A549 treated with dexamethasone at 1 μM for 4 hours (cell line): ENCODE measurements at places on chromosomes 16 and 17. TPM values are rescaled to one million over a fixed set of nuclear protein-coding genes. Genes with fewer than 3 reads are reported as not detected.

DYNLL2 gene
- total RNA-seq = 21.1 to 25.3 TPM (median 24.7 TPM) in 5 replicates

ARL6IP1 gene
- total RNA-seq = 251 to 407 TPM (median 288 TPM) in 5 replicates

MILR1 gene
- total RNA-seq = 0.89 to 1.8 TPM (median 1.6 TPM) in 5 replicates

TEDC2 gene
- 13.0 to 19.3 TPM (median 17.4 TPM) in 5 replicates for total RNA-seq

GPRC5C gene
- 42.9 to 60.3 TPM (median 53.6 TPM) in 5 replicates for total RNA-seq

WDR59 gene
- total RNA-seq = 17.2 to 27.1 TPM (median 25.0 TPM) in 5 replicates

ATP2A1 gene
- 1.4 to 5.5 TPM (median 2.1 TPM) in 5 replicates for total RNA-seq

VPS35 gene
- 75.3 to 95.0 TPM (median 84.5 TPM) in 5 replicates for total RNA-seq
